Activated T-cell treated with anti-CD3 and anti-CD28 coated beads, Interleukin-2, amount 50 U/mL, for 1 hour (primary cell): ENCODE measurements at places on chromosomes 2 and 18.

DNA sequence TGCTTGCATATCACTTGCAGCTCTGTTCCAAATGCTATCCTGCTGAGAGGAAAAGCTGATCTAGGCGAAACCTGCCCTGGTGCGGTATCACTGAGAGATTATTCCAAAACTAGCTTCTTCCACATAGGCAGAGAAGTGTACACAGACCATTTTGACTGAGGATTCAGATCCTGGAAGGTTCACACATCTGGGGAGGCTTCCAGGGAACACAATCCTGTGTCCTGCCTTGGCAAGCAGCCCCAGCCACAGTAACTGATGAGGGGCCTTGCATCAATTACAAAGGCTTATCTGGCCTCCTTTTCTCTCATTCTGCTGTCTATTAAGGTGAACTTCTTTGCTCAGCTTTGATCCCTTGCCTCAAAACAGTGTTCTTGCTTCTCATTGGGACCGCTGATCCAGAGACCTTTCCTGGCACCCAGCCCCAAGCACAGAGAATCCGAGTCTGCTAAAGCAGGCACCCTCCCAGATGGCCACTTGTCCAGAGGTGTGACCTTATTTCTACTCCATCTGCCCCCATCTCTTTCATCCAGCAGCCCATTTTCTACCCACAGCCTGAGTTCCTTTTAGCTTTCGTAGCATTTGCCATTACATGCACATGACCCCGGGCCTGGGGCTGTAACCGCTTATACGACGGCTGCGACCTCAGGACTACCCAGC lies 52.3 kb upstream of the ZFP36L2 start:
- DNase-seq, result no peak

DNA sequence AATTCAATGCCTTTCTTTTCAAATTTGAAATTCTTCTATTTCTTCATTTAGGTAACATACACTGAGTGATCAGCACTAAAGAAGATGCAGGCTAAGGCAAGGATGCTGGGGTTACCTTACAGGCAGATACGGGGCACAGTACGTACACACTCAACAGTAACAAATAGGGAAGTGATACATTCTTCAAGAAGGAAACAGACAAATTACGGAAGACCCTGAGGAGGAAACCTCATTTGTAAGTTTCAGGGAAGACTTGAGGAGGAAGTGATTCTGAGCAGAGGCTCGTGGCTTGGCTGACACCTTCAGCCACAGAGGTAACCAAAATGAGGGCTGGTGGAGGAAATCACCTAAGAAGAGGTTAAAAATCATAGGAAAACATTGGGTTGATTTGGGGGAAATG lies 1108.3 kb upstream of the KLHL29 start:
- DNase-seq, result no peak

DNA sequence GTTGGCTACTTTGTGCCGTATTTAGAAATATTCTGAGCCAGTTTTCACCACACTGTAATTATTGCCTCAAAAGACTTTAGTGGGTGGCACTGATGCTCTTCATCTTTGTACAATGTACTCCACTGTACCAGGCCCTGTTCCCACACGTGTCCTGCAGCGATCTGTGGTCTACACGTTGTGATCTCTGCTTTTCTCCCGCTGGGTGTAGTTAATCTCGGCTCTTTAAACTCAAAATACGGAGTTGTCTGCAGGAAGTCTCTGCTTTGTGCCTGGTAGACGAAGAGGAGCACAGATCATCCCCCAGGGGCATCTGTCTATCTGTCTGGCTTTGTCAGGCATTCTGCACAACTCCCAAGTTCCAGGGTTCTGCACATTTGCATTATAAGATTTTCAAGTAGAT lies 12.1 kb upstream of the GREB1 start:
- DNase-seq, result no peak

GRCh38 chr2:109365131-109365530 lies 236.1 kb downstream of the SH3RF3 start:
- DNase-seq, result no peak

GRCh38 chr2:180717588-180717987 lies 262.8 kb upstream of the UBE2E3 start:
- no peak for DNase-seq
